Lower leg skin (tissue), 4 donors: ENCODE measurements at places on chromosomes 12 and 14. TPM values are rescaled to one million over a fixed set of nuclear protein-coding genes. Genes with fewer than 3 reads are reported as not detected.

IFI27 gene
- 133 TPM for total RNA-seq

CIROP gene
- not detected for total RNA-seq

RAD51AP1 gene
- total RNA-seq, result 0.61 TPM

OR4Q2 gene
- total RNA-seq, result not detected

GRCh38 chr12:54988402-54989054 is 4.0 kb upstream of the TESPA1 start:
- no peak for DNase-seq

- DNase-seq, result peak; percentile 97
Measured at GRCh38 chr12:124904306-124905098, 9.9 kb downstream of the UBC start.

DNA sequence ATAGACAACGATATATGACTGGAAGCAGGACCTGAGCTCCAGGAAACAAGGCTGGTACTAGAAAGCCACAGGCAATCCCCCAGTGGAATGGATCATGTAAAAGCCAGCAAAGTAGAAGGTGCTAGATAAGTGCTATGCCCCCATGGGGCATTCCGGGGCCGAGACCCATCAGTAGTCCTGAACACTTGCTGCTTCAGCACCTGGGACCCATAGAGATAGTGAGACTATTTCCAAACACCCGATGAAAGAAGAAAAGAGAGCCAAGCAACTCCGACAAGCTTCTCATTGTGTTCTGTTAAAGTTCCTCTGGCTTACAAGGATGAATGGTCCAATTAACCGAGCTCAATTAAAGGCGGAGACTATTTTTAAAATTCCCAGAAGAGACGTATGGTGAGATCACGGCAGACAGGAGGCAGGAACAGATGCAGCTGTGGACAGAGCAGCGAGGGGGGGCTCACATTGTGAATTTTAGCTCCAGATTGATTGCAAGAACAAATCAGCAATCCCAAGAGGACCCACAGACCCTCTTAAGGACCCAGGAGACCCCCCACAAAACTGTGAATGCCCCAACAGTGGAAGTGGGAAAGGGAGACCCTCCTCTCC is 142.5 kb upstream of the OVCH1 start:
- DNase-seq, result no peak

DNA sequence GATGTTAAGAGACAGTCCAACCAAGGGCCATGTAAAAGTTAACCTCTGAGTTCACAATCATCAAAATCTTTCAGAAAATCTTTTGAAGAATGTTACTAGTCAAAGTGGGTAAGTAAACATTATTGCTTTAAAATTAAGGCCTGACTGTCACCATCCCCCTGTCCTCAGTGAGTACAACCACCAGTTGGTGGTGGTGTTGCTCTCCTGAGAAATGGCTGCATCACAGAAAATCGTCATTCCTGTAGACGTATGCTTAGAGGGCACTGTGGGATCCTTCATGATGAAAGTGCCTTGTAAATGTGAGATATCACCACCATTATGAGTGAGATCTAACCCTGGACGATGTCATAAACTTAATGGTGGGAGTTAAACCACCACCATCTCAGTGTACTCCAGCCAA is 451.2 kb downstream of the RPS29 start:
- no peak for DNase-seq

DNA sequence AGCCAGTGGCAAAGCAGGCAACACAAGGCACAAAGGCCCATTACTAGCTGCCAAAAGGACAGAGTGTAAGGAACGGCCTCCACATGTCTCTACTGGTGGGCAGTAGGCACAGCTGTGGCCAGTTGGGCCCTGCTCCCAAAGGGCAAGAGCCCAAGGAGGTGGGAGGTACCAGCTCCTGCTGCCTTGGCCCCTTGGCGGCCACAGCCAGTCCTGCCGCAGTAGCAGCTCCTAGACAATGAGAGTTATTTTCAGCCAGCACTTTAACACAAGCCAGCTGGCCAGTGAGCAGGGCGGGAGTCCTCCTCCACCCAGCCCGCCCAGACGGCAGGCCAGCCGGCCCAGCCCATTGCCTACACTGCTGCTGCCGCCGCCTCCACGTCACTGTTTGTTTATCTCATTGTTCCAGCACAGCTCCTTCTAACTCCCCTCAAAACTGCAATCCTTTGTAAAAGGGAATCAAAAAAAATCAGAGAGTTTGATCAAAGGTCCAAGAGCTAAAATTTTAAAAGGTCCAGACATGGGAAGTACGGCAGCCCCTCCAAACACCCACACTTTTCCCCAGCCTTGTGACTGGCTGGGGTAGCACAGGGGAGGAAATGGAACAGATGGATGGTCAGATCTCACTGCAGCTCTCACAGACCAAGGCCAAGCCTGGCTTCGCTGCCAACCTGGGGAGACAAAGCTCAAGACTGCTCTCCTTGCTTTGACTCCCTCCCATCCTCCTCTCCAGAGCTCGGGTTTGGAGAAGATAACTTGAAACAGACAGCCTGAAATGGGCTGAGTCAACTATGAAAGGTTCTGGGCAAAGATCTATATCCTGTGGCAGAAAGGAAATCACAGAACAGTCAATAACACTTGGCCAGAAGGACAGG is 33.5 kb downstream of the FMNL3 start:
- DNase-seq, result peak; percentile 97

- DNase-seq, result no peak
Measured at GRCh38 chr12:130955238-130955816, 1.6 kb downstream of the ADGRD1 start.

DNA sequence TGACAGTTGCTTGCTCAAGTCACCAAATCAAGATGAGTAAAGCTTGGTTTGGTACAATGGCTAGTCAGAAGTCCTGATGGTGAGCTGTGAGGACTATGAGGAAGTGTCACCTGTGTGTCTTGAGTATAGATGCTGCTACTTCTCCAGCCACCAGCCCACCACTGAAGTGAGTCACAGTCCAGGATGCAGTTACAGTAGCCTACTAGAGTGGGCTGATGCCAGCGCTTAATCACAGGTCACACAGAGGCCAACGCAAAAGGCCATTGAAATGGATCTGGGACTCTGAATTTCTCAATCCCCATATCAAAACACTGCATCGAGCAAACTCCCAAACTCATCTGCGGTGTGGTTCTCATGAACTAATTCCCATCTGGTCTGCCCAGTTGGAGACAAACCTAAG is 223.1 kb downstream of the ANO6 start:
- no peak for DNase-seq

DNA sequence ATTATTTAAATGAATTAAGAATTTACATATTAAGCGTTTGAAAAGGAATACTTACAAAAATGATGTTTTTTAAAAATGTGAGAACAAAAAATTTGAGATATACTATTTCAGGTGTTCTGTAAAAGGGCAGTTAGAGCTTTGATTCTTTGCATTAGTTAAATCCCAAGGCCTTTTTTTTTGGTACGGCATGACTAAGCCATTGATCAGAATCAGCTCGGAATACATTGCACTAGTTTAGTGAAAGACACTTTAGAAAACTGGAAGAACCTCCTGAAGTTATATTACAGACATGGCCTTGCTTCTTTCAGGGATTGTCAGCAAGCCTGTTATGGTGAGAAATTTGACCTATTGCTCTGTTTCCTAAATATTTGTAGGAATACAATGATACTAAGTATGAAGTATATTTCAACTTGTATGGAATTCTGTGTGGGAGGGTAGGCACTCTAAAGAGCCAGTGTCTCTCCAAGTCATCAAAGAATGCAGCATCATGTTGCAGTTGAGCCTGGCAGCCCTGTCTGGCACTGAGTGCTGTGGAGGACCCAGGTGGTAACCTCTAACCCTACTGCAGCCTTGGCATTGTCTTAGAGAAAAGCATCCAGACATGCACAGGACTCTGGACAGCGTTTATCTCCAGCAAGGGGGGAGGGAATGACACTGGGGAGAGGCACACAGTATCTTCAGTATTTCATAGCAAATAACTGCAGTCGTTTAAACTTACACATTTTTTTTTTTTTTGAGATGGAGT is 1.5 kb downstream of the KLC1 start:
- no peak for DNase-seq

DNA sequence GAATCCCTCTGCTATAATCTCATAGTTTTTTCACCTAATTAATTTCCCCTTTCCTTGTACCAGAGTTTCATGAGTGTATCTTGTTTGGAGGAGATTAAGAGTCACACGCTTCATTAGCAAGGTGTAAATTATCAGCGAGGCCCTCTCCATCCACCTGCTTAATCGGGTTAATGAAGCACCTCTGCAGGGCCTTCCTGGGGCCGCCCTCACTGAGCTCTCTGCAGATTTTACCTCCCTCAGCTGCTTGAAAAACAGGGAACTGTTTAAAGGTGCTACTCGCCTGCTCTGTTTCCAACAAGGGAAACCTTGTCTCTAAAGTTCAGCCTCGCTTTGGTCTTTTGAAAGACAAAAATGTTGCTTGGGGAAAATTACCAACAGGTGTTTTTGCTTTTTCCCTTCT is 35.8 kb downstream of the OTX2 start:
- DNase-seq, result no peak

DNA sequence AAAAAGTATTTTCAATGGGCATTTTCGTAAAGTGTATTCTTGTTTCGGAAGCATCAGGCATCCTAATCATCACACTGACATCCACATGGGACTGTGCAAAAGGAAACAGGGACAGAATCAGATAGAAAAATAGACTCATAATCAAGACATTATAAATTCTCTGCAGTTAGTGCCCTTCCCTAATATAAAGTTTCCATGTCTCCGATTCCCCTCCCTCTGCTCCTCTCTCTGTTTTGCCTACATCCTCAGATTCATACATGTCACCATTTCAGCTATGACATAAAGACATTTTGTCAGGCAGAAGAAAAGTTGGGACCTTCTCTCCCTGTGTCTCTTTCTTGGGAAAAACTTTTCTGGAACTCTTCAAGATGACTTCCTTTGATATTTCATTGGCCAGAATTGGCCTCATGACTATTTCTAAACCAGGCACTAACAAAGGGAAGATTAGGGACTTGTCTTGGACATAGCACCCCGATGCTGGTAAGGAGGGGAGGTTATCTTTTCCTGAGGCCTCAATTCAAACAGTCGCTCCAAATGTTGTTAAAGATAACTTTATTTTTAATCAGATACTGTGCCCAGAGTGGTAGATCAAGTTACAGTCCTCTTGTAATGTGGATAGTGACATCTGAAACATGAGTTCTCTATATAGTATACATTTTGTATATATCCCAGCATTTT is 212.1 kb upstream of the BTG1 start:
- no peak for DNase-seq
